ENCODE measurements at places on chromosomes 12 and 14.

- no peak for DNase-seq
Measured at GRCh38 chr12:88202500-88202899, 60.4 kb downstream of the TMTC3 start.

GRCh38 chr14:105498430-105499255, 7.6 kb downstream of the TEDC1 start:
- DNase-seq = no peak

- DNase-seq = no peak
Measured at GRCh38 chr12:51621156-51621922, 30.3 kb downstream of the SCN8A start.

DNA sequence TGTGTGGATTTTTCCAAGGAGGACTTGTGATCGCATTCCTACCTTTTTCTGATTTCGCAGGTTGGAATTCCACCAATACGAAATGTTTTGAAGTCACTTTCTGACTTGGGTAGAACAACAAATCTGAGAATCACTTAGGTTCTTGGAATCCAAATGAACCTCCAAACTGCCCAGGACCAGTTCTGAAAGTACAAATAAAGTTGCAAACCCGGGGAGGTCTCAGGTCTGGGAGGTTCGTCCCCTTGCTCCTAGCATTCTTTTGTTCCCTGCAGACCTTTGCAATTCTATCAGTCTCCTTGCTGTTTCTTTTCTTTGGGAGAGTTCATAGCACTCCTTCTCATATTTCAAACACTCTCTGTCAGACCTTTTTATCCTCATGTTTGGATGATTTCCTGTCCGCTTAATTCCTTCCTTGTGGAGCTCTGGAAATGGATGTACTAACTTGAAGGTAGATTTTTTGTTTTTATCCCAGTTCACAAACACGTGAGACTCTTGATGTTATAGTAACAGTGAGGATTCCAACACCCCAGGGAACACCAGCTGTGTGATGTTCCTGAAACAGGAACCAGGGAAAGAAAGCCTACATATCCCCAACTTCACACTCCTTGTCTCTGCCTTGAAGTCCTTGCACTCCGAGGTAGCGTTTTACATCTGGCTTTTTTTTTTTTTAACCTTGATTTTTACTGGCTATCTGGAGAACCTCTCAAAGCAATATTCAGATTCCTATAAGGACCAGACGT, 70.6 kb downstream of the TMEM132C start:
- peak; percentile 16 for DNase-seq

GRCh38 chr14:21924479-21924878, 250.9 kb upstream of the OR4E1 start:
- DNase-seq = no peak

DNA sequence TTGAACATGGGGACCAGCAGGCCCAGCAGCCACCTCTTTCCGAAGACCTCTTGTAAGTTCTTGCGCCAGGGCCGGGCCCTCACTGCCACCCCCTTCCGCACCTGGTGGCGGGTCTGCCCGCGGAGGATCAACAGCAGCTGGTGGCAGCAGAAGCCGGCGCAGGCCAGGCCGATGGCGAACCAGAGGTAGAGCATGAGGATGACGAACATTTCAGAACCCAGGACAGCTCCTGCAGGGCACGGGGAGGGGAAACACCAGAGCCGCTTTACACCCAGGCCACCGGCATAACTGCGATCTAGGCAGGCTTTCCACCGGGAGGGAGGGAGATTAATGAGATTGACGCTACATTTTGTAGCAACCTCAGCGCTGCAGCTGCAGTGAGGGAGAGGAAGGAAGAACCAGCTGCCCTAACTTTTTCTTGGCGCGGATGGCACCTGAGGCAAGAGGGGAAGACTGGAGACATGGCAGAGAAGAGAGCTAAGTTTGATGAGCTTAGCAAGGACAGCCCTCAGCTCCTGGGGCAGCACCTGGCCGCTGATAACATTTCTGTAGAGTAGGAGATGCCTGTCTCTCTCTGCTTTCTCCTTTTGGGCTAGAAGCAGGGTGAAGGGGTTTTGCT, 7.8 kb downstream of the ZDHHC22 start:
- no peak for DNase-seq

- DNase-seq = no peak
Measured at GRCh38 chr14:72213424-72213823, 281.2 kb downstream of the RGS6 start.

DNA sequence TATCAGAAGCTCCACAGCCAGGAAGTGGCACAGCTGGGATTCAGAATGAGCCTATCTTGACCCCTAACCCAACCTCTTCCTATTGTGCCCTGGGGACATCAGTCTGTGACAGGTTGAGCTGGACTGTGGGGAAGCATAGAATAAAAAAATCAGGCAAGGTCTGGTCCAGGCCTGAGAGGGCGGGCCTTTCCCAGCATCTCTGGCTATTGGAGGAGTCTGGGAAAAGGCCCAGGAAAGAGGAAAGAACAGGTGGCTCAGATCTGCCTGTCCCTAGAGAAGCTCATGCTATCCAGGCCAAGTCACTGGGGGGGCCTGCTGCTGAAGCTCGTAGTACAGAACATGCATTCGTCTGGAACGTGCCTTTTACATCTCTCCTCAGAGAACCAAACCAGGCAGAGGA, 100.5 kb downstream of the PPM1H start:
- no peak for DNase-seq

DNA sequence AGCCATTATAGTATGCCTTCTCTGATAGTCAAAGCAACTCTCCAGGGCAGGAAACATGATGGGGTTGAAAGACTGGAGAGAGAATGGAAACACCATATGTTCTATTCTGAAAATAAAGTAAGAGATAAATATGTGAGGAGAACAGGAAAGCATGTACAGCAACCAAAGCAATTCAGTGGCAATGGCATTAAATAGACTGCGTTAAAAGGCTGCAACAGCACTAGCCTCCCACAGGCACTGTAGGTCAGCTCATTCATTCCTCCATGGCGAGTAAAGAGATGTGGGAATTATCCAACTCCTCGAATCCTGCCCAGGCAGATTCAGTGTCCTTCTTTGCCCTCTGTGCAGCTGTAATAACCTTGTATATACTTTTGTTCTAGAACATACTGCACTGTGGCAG, 43.8 kb downstream of the ANO6 start:
- no peak for DNase-seq

DNA sequence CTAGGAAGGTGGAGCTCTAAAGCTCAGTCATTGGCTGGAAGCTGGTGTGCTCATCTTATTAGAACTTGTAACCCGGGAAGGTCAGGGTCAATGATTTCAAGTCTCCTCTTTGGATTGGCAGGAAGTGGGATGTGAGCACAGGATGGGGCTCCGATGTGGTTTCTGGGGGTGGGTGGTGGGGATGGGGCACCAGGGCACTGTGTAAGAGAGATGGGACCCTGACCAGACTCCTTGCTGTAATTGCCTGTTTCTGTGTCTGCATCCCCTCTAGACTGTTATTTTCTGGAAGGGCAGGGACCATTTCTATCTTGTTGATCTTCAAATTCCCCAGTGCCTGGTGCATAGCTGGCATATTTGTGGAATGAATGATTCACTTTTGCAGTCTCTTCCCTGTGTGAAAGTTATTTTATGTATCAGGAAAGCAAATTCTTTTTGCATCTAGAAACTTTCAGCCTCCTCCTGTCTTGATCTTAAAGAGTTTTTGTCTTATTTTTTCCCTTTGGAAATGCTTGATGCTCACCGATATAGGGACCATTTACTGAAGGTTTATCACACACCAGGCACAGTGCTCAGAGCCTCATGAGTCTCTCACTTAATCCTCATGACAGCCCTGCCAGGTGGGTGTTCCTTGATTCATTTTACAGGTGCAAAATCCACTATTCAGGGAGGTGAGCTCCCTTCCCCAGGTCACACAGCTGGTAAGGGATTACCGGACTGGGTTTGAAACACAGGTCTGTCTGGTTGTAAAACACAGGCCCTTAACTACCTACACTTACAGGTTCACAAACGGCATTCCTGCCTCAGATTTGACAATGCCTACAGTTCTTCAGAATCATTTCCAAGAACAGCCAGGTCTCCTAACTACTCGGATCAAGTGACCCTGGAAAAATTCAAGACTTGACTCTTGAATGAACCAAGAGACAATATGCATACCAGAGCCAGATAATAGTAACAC, 86.9 kb upstream of the IGF1 start:
- DNase-seq = no peak

DNA sequence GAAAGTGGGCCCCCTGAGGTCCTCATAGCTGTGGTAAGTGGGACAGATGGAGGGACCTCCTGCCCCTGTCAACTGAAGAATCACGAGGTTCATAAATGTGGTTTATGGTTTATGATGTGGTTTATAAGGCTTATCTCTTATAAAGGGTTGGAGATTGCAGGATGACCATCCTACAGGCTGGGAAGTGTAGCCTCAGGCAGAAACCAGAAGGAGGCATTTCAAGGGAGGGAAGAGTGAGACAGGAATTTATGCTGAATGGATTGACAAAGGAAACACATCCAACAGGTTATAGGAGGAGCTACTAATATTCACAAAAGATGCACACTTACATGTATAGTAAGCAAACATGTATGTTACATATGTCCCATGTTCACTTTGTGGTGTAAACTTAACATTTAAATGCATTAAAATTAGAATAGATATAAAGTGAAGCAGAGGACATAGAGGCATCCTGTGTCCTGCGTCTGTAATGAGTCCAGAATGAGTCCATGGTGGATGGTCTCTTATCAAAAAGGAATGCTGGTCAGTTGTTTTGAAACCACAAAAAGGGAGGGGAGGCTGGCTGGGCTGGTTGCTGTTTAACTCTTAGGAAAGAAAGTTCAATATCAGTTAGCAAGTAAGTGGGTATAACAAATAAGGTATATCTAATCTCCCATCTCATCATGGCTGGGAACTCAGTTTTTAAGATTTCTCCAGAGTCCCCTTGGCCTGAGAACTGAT, 149.0 kb upstream of the RMST start:
- no peak for DNase-seq

DNA sequence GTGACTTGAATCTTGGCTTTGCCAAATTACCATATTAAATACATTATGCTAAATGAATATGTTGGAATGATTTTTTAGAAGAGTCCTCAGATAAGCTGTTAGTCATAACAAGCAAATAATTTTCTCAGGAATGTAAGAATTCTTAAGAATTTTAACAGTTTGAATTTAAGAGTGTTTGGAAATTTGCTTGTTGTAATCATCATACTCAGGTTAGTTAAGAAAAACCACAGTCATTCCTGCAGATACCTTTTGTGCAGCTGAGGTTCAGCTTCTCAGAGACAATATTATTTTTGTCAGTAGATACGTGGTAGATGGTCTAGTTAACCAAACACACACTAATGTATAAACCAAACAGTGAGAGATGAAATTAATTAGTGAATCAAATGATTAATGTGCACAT, 8.9 kb downstream of the WNK1 start:
- DNase-seq = no peak

DNA sequence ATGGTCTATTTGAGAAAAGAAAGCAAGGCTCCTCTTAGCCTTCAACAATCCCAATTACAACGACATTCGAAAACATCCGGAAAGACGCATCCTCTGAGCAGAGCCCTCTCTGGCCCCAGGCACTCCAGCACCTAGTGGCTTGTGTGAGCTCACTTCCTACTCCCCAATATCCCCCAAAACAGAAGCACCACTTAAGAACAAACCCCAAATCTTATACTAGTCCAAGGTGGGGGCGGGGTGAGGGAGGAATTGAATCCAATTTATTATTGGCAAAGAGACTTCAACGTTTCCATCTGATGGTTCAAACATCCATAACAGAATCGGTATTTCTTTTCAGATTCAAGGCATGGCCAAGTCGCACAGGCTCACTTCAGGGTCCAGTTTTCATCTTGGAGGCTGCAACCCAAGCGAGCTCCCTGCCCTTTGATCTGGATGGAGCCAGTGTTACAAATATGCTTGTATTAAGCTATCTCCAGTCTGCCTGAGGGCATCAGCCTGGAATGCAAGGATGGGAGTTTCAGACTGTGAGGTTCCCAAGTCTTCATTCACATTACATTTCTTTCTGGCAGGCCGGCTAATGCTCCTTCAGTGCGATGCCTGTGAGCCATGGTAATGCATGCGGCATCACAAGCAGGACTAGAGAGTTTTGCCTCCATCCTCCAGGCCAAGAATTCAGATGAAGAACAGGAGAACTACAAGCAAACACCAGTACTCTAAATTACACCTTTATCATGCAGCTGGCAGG, 132.5 kb upstream of the FOXN3 start:
- no peak for DNase-seq

DNA sequence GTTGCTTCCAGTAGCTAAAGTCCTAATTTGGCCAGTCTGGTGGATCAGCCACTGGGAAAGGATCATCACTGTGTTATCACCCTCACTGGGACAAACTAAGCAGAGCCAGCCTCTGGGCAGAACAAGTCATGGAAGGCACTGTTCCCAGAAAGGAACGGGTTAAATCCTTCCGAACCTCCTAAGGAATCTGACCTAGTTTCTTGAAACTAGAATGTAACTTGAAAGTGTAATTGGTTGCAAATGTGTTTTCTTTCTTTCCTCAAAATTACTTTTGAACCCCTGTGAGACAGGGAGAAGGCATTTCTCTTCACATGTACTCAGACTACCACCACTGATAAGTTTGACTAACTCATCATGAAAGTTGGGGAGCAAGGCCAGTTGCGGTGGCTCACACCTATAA, 18.7 kb upstream of the KICS2 start:
- DNase-seq = no peak

DNA sequence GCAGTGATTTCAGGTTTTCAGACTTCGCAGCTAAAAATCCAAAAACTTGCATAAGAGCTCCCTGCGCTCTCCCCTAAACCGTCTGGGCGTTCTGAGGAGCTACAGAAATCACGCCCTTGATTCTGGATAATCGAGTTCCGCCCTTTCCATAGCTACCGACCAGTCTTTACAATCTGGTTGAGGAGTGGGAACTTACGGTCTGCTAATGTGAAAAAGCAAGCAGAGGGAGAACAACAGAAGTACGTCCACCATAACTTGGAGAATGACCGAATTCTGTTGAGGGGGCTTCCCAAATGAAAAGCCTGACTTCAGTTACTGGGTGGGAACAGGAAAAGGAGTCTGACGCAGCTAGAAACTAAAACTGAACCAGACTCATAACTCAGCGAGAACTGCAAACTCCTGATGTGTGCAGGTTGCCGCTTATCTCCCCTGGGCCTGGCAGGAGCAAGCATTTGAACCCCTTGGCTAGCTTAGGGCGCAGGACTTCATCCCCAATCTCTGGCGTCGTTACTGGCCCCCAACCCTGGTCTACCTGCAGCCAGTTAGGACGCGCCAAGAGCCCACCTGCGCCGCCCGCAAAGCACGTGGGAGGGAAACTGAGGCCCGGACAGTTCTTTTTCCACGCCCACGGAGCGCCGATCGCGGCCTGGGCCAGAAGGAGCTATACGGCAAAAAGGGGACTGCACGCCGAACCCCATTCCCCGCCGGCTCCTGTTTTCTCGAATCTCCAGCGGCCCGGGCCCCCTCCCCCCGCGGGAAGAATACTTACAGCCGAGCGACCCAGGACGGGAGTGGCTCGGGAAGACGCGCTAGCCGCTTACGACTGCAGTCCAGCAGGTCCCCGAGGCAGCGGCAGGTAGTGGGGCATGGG, 838 bp downstream of the LRIG3 start:
- peak; percentile 79 for DNase-seq

GRCh38 chr12:65740506-65740872, 83.8 kb upstream of the HMGA2 start:
- no peak for DNase-seq

- DNase-seq = peak; percentile 74
Measured at GRCh38 chr12:104055686-104056388, 5.8 kb upstream of the GLT8D2 start.
